ENCODE measurements at places on chromosomes 7 and 10.

DNA sequence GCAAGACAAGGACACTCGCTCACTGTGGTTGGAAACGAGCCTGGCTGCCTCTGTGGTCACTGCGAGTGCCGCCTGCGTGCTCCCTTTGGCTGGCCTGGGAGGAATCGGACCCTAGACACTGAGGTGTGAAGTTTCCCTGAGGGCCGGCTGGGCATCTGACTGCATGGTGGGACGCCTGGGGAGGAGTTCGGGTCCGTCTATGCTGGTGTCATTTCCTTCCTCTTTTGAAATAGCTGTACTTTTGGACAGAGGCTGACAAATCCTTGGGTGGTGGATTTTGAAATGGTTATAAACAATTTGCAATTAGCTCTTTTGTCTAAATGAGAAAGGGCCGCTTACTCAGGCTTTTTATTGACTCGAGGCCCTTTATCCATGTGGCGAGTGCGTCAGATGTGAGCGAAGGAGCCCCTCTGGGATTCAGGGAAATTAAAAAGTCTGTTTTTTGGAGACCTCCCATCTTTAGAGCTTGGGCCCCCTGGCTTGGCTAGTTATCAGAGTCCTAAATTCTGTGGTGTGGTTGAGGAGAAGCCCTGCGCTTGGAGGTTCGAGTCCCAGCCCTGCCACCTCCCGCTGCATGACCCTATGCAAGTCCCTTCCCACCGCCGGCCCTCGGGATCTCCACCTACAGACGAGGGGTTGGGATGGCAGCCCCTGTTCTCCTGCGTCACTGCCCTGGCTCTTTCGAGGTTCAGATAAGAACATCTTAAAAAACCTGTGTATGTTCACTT, 147.1 kb downstream of the RGS10 start:
- DNase-seq: peak; percentile 58

- DNase-seq: no peak
Observed at GRCh38 chr10:13938950-13939349, 352.2 kb downstream of the PRPF18 start.

DNA sequence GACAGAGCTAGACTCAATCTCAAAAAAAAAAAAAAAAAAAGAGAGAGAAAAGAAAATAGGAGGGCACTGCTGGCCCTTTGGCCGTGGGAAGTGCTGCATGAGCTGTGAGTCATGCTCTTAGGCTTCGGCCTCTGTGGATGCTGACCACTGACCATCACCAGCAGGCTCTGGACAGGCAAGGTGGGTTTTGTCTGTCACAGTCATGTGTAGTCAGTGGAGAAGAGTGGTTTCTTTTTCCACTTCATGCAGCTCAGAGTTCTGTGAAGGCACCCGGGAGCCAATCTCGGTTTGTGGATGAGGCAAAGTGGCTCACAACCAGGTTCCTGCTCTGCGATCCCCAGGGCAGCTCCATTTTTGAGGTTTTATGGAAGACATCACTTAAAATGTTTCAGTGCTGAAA, 58.1 kb downstream of the PRTFDC1 start:
- no peak for DNase-seq

DNA sequence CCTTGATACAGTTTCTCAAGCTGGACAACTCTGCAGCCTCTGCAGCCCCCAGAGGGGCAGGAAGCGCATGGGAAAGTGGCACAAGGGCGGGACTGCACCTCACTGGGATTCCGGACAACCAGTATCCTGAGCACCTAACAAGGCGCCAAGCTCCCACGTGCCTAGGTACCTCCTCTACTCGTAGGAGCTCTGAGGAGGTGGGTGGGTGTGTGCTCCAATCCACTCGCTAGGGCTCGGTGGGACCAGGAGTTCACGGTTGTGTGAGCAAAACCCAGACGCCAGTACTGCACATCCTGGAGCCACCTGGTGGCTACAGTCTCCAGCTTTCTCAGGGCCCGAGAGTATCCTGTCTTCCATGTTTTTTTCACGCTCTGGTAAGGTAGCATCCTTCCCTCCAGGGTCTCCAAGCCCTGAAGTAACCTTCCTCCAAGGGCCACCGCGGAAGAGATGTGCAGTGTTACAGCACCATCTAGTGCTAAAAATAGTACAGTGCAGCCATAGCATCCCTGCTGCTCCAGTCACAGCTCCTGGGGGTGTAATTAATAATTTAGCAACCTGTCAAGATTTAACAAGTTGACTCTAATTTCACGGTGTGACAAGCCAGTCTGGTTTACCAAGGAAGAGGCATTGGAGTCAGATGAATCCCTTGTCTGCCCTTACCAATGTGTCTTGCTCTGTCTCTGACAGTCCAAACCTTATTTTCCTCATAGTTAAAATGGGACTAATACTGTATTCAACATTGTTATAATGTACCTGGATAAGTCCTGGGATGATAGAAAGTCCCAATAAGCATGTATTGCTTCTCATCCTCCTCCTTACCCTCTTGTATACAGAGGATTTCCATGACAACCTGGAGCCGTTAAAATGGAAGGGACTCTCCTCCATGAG, 70.4 kb downstream of the HERPUD2 start:
- DNase-seq: peak; percentile 37

DNA sequence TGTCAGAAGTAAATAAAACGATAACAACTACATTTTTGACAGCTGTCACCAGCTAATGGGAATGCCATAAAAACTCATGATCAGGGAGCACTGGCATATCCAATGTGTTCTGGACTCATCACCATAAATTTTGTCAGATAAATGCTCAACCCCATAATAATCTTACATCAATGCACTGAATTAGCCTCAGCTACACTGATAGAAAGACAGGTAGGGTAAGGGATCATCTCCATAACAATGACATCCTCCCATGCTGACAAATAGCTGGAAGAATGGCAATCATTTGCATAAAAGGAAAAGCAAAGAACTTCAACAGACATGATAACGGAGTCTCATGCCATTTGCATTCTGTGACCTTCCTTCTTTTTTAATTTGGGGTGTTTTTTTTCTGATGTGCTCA, 352.8 kb upstream of the PFKP start:
- DNase-seq: no peak

DNA sequence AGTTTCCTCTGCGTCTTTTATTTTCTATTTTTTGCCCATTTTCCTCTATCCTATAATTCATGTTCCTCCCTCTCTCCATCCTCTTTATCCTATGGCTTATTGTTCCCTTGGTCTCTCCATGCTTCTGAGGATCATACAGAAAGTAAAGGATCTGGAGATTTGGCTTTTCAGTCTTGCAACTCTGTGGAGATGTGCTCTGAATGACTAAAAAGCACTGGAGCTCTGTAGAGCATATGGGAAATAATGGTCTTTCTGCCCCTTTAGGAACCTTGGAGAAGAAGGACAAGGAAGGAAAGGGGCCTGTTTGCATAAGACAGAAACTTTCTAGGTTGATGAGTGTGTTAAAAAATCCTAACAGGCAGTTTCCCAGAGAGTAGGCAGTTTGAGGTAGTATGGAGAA, 120.1 kb downstream of the PHTF2 start:
- no peak for DNase-seq

DNA sequence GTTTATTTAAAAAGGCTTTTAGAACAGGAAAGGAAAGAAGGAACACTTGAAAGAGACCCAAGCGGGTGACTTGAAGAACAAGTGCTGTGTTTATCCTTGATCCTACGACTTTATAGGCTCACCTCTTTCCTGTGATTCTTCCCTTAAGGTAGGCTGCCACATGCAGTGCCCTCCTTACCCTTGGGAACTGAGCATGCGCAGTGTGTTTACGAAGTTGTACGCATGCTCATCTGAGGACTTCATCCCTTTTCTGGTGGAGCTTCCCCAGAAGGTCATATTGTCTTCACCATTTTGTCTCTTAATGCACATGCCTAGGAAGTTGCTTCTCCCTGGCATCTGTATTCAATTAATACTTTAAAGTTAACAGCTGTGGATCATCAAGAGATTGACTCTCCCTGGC, 49.9 kb upstream of the VOPP1 start:
- no peak for DNase-seq

GRCh38 chr10:27661514-27662286, 83.9 kb downstream of the MKX start:
- DNase-seq: no peak

All from GM12891 (cell line).